ENCODE measurements at places on chromosomes 5 and 9. TPM values are rescaled to one million over a fixed set of nuclear protein-coding genes. Genes with fewer than 3 reads are reported as not detected.
A peak's percentile ranks its signal among the peaks of the same experiment; 100 is the strongest.

The FOXD1 gene
- not detected for total RNA-seq

The AQP7 gene
- total RNA-seq = 0.44 TPM

The IL4 gene
- 0.85 TPM for total RNA-seq

The CCDC192 gene
- total RNA-seq = not detected

GRCh38 chr5:178119915-178120606, 6.7 kb downstream of the N4BP3 start:
- no peaks in the 10 kb centered on the region for H3K27me3 ChIP-seq
- no peak overlapping the region for H3K27ac ChIP-seq

DNA sequence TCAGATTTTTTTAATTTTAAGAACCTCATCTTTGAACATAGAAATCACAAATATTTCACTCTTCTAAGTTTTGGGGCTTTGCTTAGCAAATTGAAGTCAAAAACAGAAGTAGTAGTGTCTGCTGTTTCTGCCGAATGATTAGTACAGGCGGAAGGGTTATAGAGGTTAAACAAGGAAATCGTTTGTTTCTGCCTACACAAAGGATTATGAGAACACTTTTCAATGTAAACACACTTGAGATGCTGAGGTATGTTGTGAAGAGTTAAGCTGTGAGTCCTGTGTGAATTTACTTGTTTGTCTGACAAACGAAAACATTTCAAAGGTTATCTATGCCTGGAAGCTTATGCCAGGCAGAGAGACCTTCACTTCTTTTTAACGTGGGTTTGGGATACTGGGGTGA, 224.8 kb downstream of the CETN3 start:
- H3K4me3 ChIP-seq = no peak overlapping the region
- no peaks in the 10 kb centered on the region for H3K36me3 ChIP-seq
- H3K4me1 ChIP-seq = no peaks in the 10 kb centered on the region
- DNase-seq = no peak

DNA sequence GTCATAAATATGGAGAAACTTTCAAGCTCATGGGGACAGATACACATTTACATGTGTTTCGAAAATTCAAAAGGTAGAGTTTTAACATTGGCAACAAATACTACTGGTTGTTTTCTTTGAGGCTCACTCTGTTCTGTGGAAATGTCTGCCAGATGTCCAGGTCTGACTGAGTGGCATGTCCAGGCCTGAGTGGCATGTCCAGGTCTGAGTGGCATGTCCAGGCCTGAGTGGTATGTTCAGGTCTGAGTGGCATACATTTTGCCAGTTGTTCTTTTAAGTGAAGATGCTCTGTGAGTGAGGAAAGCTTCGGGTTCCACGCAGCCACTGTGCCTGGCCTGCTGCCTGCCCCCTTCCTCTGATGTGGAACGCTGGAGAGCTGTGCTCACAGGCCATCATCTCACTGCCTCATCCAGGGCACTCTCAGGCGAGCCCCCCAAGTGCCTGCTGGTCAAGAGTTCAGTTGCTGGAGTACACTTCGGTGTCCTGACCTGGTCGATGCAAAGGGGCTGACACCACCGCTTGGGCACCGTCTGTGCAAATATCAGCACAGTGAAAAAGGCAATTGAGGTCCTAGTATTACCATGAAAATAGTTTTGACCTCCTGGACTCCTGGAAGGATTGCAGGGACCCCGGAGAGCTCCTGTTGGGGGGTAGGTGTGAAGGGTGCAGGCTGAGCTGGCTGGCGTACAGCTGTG, 89.9 kb downstream of the EHMT1 start:
- H3K4me1 ChIP-seq = peaks cover 60% of the 10 kb centered on the region
- H3K36me3 ChIP-seq = peaks cover 19% of the 10 kb centered on the region
- DNase-seq = no peak
- no peaks in the 10 kb centered on the region for H3K27me3 ChIP-seq
- no peak overlapping the region for H3K27ac ChIP-seq
- H3K4me3 ChIP-seq = no peak overlapping the region

DNA sequence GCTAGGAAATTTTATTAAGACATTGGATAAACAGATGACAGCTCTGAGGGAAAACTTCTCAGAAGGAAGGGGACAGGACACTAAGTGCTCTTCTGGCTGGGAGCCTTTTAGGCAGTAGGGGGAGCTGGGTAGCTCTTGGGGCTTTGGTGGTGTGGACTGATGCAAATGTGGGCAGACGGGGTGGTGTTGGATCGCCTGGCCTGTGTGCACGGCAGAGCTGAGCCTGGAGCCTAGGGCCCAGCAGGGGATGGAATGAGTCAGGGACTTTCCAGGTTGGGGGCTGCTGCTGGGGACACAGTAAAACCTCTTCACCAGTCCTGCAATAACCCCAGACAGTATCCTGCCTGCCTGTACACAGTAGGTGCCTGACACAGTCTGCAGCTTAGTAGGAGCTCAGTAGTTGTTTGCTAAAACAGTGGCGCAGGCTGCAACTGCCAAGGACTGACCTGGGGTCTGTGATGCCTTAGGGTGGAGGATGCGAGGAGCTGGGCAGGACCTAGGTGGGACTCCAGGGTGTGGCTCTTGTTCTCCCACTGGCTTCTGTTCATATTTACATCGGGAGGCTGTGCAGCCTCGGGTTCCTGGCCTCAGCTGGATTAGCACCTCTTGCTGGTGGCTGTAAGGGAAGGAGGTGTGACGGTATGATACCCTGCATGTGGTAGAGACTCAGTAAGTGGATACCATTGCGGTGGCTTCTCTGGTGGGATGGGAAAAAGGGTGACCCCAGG, 83.8 kb downstream of the DAB2IP start:
- H3K4me3 ChIP-seq = no peak overlapping the region
- no peak for DNase-seq
- H3K27ac ChIP-seq = no peak overlapping the region
- peaks cover 2% of the 10 kb centered on the region for H3K4me1 ChIP-seq
- no peaks in the 10 kb centered on the region for H3K36me3 ChIP-seq

DNA sequence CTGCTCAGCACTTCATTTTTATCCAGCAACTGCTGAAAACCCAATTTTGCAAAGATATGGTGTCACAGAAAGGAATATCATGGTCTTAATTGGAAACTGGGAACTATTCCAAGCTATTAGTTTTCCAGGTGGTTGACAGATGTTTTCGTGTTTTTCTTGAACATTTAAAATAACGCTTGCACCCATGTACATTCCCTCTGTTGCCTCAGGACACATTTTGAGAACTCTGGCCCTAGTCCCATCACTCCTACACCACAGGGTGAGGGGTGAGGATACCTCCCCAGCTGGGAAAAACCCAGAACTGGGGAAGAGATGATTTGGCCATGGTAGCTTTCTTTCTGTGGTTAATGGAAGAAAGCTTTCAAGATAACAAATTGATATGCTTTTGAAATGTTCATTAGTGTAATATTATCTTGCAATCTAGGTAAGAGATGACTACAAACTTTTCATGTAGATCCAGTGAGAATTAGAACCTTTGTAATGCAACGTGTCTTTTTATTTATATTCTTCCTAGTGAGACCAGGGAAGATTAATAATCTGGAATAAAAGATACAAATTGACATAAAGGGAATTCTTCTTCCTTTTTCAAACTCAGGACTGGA, 627.0 kb downstream of the RAB3C start:
- H3K4me3 ChIP-seq = no peak overlapping the region
- no peaks in the 10 kb centered on the region for H3K4me1 ChIP-seq
- H3K27me3 ChIP-seq = no peaks in the 10 kb centered on the region

GRCh38 chr5:122846051-122846550, 688 bp downstream of the SNX24 start:
- DNase-seq = no peak
- H3K27me3 ChIP-seq = no peaks in the 10 kb centered on the region
- H3K36me3 ChIP-seq = no peaks in the 10 kb centered on the region
- peak overlapping the region; percentile 70 for H3K27ac ChIP-seq
- H3K4me3 ChIP-seq = peak overlapping the region; percentile 66
- H3K4me1 ChIP-seq = peaks cover 19% of the 10 kb centered on the region

- no peak overlapping the region for H3K4me3 ChIP-seq
- DNase-seq = no peak
- H3K36me3 ChIP-seq = no peaks in the 10 kb centered on the region
- no peaks in the 10 kb centered on the region for H3K27me3 ChIP-seq
- no peak overlapping the region for H3K27ac ChIP-seq
- H3K4me1 ChIP-seq = no peaks in the 10 kb centered on the region
Observed at GRCh38 chr9:35306283-35306682, 144.5 kb downstream of the UNC13B start.

DNA sequence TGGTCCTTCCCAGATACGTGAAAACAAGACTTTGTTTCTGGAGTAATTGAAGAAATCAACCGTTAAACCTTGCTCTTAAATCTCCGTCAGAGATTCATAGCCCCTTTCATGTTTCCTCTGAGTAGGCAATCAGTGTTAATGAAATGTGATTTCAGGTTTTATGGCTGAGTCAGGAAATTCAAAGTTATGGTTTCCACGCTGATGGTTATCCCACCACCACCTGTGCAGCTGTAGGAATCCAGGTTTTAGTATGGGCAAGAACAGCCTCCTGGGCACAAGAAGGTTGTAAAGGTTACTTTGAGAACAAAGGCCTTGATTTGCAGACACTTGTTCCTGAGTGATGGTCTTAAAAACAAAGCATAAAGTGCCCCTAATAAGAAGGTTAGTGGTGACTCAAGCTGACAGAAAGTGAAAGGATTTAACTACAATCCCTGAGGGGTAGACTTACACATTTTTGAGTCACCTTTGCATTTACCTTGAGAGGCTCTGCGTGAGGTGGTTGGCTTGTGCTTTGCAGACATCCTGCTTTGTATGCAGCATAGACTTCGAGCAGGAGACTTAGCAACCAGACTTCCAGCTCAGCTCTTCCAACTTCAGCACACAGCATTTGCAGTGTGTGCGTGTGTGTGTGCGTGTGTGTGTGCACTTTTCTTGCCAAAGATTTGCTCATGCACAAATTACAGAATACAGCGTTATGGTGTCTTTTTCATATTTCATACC, 159.6 kb downstream of the TLE4 start:
- no peaks in the 10 kb centered on the region for H3K36me3 ChIP-seq
- H3K4me1 ChIP-seq = peaks cover 2% of the 10 kb centered on the region
- no peak overlapping the region for H3K4me3 ChIP-seq
- no peak for DNase-seq
- H3K27me3 ChIP-seq = no peaks in the 10 kb centered on the region
- H3K27ac ChIP-seq = no peak overlapping the region

GRCh38 chr5:143135832-143136551, 267.5 kb downstream of the NR3C1 start:
- H3K27me3 ChIP-seq = no peaks in the 10 kb centered on the region
- H3K4me3 ChIP-seq = no peak overlapping the region
- no peaks in the 10 kb centered on the region for H3K4me1 ChIP-seq

- no peak overlapping the region for H3K4me3 ChIP-seq
- H3K27ac ChIP-seq = no peak overlapping the region
- H3K36me3 ChIP-seq = no peaks in the 10 kb centered on the region
- DNase-seq = no peak
- H3K27me3 ChIP-seq = no peaks in the 10 kb centered on the region
Observed at GRCh38 chr9:1839909-1840308, 175.2 kb upstream of the SMARCA2 start.

DNA sequence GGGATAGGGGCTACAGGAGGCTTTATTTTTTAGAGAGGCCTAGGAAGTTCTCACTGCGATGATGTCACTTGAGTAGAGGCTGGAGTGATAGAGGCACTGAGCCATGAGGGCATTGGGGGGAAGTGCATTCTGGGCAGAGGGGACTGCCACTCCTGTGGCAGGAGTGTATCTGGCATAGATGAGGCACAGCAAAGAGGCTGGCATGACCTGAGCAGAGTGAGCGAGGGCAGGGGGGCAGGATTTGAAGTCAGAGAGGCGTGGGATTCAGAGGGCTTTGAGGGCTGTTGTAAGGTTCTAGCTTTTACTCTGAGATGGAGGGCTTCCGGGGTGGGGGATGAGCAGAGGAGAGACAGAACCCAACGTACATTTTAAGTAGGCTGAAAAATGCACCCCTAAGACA, 91.9 kb upstream of the SH3PXD2B start:
- no peak overlapping the region for H3K27ac ChIP-seq
- no peak for DNase-seq
- H3K27me3 ChIP-seq = no peaks in the 10 kb centered on the region
- H3K36me3 ChIP-seq = no peaks in the 10 kb centered on the region

DNA sequence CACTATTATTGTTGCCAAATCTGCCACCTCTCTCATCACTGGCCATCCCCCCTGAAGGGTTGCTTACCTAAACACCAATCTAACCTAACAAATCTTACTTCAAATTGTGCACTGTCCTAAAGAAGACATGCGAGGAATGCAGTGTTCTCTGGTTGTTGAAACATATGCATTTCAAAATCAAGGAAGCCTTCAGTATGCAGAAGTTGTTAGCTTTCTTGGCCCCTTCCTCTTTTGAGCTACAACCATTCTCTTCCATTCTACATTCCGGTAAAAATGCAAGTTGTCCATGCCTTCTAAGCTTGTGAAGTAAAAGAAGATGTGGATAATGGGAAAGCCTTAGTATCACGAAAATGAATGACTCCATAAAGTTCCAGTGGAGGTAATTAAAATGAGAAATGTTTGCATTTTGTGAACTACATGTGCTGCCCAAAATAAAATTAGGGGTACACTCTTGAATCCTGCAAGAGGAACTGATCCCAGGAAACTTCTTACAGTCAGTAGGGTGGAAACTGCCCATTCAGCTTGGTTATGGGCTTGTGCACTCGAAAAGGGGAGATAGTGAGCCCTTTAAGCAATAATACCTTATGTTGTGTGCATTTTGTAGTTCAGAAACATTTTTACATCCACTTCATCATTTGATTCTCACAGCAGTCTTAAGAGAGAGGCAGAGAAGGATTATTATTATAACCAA, 77.6 kb upstream of the ADRB2 start:
- no peak overlapping the region for H3K4me3 ChIP-seq
- no peaks in the 10 kb centered on the region for H3K27me3 ChIP-seq
- H3K27ac ChIP-seq = no peak overlapping the region
- H3K36me3 ChIP-seq = no peaks in the 10 kb centered on the region
- no peak for DNase-seq

DNA sequence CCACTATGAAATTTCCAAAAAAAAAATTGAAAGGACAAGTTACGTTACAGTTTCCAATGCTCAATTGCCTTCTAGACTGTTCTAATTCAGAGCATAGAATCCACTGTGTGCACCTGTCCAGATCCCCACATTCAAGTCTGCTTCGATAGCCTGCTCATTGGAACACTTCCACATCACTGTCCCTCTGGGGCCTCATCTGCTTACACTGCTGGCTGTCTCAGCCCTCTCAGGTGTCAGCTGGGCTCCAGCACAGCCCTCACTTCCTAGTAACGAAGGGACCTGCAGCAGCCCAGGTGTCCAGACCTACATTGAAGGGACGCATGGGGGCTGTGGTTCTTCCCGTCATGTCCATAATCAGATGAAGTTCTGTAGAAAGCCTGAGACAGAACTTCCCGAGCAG, 94.3 kb upstream of the EMB start:
- H3K4me1 ChIP-seq = no peaks in the 10 kb centered on the region
- no peak overlapping the region for H3K27ac ChIP-seq
- no peaks in the 10 kb centered on the region for H3K27me3 ChIP-seq
- no peak overlapping the region for H3K4me3 ChIP-seq

- no peak for DNase-seq
- no peak overlapping the region for H3K27ac ChIP-seq
- H3K4me3 ChIP-seq = no peak overlapping the region
- H3K27me3 ChIP-seq = no peaks in the 10 kb centered on the region
Observed at GRCh38 chr9:85859765-85860164, 81.2 kb upstream of the NAA35 start.
